ENCODE measurements at places on chromosomes 13 and 19.

- peaks cover 11% of the 10 kb centered on the region for H3K36me3 ChIP-seq
- H3K27ac ChIP-seq = no peak overlapping the region
- peak; percentile 78 for DNase-seq
- peak overlapping the region; percentile 68 for H3K4me3 ChIP-seq
- H3K4me1 ChIP-seq = peaks cover 14% of the 10 kb centered on the region
Observed at GRCh38 chr19:39031368-39032062, 834 bp downstream of the FBXO27 start.

DNA sequence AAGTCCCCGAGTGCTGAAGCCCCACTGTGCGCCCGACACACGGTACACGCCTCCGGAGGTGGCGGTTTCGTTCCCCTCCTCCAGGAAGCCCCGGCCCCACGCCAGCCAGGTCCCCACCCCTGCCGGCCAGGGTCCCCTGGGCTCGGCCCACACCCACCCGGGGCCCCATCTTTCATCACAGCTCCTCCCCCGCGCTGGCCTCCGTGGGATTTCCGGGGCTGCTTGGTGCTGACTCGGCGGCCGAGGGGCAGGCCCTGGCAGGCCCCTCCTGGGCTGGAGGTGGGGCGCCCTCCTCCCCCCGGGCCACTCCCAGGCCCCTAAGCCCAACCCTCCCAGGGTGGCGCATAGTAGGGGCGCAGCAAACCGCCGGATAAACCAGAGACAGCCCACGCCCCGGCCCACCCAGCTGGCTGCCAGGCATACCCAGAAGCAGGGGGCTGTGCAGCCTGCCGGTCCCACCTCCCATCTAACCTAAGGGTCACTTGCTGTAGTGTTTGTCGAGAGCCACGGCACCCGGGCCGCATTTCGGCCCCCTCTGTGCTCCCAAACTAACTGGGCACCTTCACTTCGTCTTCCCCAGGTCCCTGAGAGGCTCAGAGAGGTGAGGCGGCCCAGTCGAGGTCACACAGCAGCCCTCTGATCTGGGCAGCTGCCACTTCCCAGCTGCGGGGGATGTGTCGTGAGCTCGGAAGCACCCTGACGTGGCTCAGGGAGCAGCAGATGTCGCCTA lies 6.6 kb downstream of the ZBTB7A start:
- peaks cover 13% of the 10 kb centered on the region for H3K36me3 ChIP-seq
- H3K27ac ChIP-seq = peak overlapping the region; percentile 39
- H3K4me3 ChIP-seq = no peak overlapping the region

DNA sequence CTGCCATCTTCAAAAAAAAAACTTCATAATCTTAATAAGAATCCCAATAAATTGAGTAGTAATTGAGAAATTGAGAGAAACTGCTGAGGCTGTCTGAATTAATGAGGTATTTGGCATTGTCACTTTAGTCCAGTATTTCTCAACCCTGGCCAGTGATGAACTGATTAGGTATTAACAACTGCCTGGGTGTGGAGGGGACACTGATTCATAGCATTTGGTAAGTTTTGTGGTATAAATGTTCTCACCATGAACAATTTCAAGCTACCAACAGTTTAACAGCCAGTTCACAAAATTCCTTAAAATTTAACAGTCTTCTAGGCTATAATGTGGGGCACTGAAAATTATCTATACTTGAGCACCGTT lies 18.3 kb downstream of the GPC6 start:
- H3K27me3 ChIP-seq = no peaks in the 10 kb centered on the region
- DNase-seq = no peak
- H3K4me3 ChIP-seq = peak overlapping the region; percentile 28
- H3K36me3 ChIP-seq = peaks cover 23% of the 10 kb centered on the region
- H3K27ac ChIP-seq = peak overlapping the region; percentile 85

- no peak overlapping the region for H3K4me3 ChIP-seq
- H3K4me1 ChIP-seq = peaks cover 15% of the 10 kb centered on the region
- no peaks in the 10 kb centered on the region for H3K27me3 ChIP-seq
- H3K36me3 ChIP-seq = no peaks in the 10 kb centered on the region
Observed at GRCh38 chr13:97194479-97194878, 27.7 kb upstream of the MBNL2 start.

GRCh38 chr19:6273701-6274601 lies 5.8 kb downstream of the MLLT1 start:
- H3K36me3 ChIP-seq = peaks cover 16% of the 10 kb centered on the region
- no peaks in the 10 kb centered on the region for H3K27me3 ChIP-seq
- H3K4me3 ChIP-seq = peak overlapping the region; percentile 52
- H3K27ac ChIP-seq = peak overlapping the region; percentile 92
- no peak for DNase-seq
- H3K4me1 ChIP-seq = peaks cover 86% of the 10 kb centered on the region

DNA sequence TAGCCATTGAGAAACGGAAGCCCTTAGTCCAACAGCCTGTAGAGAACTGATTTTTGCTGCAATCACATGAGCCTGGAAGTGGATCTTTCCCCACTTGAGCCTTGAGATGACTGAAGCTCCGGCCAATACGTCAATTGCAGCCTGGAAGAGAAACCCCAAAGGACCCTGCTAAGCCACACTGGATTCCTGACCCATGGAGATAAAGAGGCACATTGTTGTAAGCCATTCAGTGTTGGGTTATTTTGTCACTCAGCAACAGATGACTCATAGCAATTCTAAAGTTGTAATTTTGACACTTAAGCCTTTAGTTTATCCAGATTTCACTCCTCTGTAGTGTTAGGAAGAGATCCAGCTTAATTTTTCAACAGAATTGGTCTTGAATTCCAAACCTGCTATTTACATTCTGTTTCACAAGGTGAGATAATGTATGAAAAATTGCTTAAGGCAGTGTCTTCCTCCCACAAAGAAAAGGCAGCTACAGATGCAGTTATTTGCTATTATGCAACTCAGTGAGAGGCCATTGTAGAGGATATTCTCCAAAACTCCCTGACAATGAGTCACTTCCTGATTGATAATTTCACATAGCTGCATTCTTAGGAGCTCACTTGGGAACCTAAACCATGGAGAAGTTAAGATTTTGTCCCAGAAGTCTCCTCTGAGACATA lies 59.4 kb upstream of the TSHZ3 start:
- H3K27ac ChIP-seq = no peak overlapping the region
- no peak for DNase-seq
- H3K4me1 ChIP-seq = peaks cover 9% of the 10 kb centered on the region
- peaks cover 9% of the 10 kb centered on the region for H3K27me3 ChIP-seq
- peaks cover 2% of the 10 kb centered on the region for H3K36me3 ChIP-seq

DNA sequence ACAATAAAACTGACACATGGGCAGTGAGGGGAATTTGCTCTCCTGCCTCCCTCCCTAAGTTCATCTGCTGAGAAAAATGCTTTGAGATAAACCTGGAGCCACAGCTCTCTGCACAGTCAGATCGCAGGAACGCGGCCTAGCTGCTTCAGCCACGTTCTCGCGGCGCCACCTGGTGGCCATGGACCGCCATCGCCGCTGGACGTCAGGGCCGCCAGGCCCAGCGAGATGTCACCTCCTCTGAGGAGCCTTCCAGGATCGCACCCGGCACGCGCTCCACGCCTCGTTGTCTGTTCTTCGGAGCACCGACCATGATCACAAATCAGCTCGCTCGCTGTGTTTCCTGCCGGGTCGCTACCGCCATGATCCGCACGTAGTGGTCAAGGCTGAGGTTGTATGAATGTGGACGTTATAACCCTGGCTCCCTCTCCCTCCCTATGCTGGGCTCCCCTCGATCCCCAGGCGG lies 20.6 kb upstream of the USP29 start:
- no peaks in the 10 kb centered on the region for H3K4me1 ChIP-seq

DNA sequence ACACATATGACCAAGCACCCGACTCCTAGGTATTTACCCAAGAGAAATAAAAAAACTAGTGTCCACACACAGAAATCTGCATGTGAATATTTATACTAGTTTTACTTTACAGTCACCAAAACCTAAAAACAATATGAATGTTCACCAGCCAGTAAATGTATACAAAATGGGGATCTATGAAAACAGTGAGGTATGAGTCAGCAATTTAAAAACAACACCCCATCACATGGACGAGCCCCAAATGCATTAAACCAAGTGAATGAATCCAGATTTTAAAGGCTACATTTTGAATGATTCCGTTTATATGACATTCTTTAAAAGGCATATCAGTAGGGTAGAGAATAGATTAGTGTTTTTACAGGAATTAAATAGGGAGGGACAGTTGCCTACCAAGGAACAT lies 22.1 kb downstream of the SIGLEC7 start:
- H3K36me3 ChIP-seq = no peaks in the 10 kb centered on the region
- H3K4me1 ChIP-seq = no peaks in the 10 kb centered on the region
- peaks cover 14% of the 10 kb centered on the region for H3K27me3 ChIP-seq
- no peak overlapping the region for H3K4me3 ChIP-seq
- no peak overlapping the region for H3K27ac ChIP-seq
